Esophagus muscularis mucosa (tissue), 4 donors: ENCODE measurements at places on chromosomes 2 and 18. TPM values are rescaled to one million over a fixed set of nuclear protein-coding genes. Genes with fewer than 3 reads are reported as not detected.

SNTG2 gene
- 3.8 TPM for total RNA-seq

COL3A1 gene
- total RNA-seq = 272 TPM

CRYGD gene
- total RNA-seq = not detected

MALT1 gene
- 27.5 TPM for total RNA-seq

PTGR3 gene
- total RNA-seq = 27.5 TPM

GKN1 gene
- not detected for total RNA-seq

MC2R gene
- total RNA-seq = not detected

MARCHF4 gene
- total RNA-seq = not detected

MEP1B gene
- total RNA-seq = not detected

AQP12A gene
- total RNA-seq = not detected

XDH gene
- 0.17 TPM for total RNA-seq

SGPP2 gene
- 0.32 TPM for total RNA-seq

TMEM247 gene
- not detected for total RNA-seq

STPG4 gene
- total RNA-seq = not detected

FSHR gene
- not detected for total RNA-seq

SLC5A7 gene
- total RNA-seq = 1.2 TPM

VSNL1 gene
- 2.1 TPM for total RNA-seq

CLEC4F gene
- total RNA-seq = 0.13 TPM

UGT1A7 gene
- total RNA-seq = not detected

LCT gene
- not detected for total RNA-seq

ASIC4 gene
- total RNA-seq = not detected

DOK6 gene
- 2.4 TPM for total RNA-seq

GRHL1 gene
- total RNA-seq = 2.9 TPM

UGT1A5 gene
- not detected for total RNA-seq

GALR1 gene
- total RNA-seq = 0.33 TPM

ADCYAP1 gene
- 1.7 TPM for total RNA-seq

RFX8 gene
- total RNA-seq = not detected

ZDBF2 gene
- 12.5 TPM for total RNA-seq

SERPINB4 gene
- not detected for total RNA-seq
